Activated CD4-positive, alpha-beta T cell treated with anti-CD3 and anti-CD28 coated beads, Interleukin-2, amount 50 U/mL, for 48 hours (primary cell): ENCODE measurements at places on chromosomes 4 and X.
A peak's percentile ranks its signal among the peaks of the same experiment; 100 is the strongest.

DNA sequence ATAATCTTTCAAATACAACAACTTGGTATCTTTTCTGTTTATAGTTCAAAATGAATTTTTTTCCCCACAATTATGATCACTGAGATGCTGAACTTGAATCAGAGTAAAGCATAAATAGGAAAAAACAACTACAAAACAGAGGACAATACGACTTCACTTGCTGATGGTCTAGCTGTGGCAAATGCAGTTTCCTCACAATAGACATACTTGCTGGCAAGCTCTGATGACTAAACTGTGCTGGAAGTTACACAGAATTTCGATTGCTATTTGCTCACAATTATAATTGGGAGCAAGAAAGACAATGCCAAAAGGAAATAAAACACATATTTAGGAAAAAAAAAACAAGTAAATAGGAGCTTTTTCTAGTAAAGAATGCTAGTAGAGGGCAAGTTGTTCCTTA lies 14.7 kb downstream of the VEGFC start:
- DNase-seq: no peak

GRCh38 chr4:53490161-53490956 lies 100.9 kb downstream of the LNX1 start:
- DNase-seq: no peak

- DNase-seq: no peak
These were observed 1250.6 kb downstream of the ADGRL3 start for GRCh38 chr4:62450740-62451139.

- DNase-seq: no peak
These were observed 33.0 kb upstream of the RAPGEF2 start for GRCh38 chr4:159069922-159070321.

- no peak for DNase-seq
These were observed 474.3 kb downstream of the FAT4 start for GRCh38 chr4:125789023-125789422.

GRCh38 chr4:188942606-188943005 lies 803.4 kb downstream of the TRIML1 start:
- no peak for DNase-seq

DNA sequence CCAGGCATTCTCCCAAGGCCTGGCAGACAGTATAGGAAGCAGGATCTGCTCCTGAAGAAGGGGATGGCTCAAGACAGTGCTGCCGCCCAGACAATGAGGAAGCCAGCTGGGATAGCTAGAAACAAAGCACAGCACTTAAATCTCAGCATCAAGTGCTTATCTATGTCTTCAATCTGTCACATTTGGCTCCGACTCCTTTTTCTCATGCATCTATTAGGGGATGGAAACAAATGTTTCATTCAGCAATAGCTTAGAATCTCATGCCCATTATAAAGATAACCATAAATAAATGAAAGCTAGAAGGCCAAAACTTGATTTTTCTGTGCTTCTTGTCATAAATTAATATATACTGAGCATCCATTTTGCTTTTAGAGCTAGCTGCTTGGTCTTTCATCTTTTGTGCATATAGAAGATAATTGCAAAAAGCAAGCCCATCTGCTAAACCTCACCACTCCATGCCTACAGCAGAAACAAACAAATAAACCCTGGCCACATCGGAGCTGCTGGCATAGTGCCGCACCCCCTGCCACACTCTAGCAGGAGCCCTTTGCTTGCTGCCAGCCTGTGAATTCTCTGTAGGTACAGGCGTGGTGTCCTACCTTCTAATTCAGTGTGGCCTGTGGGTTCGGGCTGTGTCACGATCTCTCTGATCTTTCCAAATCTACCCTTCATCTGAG lies 75.9 kb downstream of the AASDH start:
- DNase-seq: no peak

DNA sequence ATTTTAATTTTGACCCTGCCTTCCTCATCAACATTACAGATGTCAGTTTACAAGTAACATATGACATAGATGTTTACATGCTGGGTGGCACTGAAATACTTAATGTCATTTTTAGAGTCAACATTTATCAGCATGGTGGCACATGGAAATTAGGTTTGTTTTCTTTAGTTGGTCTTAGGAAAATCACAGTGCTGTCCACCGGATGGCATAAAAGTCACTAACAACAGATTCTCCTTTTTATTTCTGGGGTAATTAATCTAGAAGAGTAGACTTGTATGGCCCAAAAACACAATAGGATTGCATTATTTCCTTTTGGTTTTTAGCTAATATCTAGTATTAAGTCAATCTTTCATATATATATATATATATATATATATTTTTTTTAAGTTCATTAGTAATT lies 88.6 kb upstream of the HHIP start:
- no peak for DNase-seq

- no peak for DNase-seq
These were observed 167.6 kb downstream of the ARHGAP24 start for GRCh38 chr4:85642356-85643100.

GRCh38 chrX:44954562-44954961 lies 81.6 kb downstream of the KDM6A start:
- no peak for DNase-seq

- no peak for DNase-seq
These were observed 311 bp downstream of the RNF113A start for GRCh38 chrX:119871245-119871598.

- DNase-seq: no peak
These were observed 32.4 kb downstream of the UBE2D3 start for GRCh38 chr4:102794999-102795398.

- no peak for DNase-seq
These were observed 435.0 kb downstream of the MAGEE1 start for GRCh38 chrX:76862509-76862908.

- no peak for DNase-seq
These were observed 268.1 kb upstream of the MAGEB2 start for GRCh38 chrX:29947225-29947624.

- no peak for DNase-seq
These were observed 189.6 kb upstream of the NHS start for GRCh38 chrX:17185431-17185830.

- DNase-seq: no peak
These were observed 107.8 kb downstream of the TNIP2 start for GRCh38 chr4:2648159-2648814.

DNA sequence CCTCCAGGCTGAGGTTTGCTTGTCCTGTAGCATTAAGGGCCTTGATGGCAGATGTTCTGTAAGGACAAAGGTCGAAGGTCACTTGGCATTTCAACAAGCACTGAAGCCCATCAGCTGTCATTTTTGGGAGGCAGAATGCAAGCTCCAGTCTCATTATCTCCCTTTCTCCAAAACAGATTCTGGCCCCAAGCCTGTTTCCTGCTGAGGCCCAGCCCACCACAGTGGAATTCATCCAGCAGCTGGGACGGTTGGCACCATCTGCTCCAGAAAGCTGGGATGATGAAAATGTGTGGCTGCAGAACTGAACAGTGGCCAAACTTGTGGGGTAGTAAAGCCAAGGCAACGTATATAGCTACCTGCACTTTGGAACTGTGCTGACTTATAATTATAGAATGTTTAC lies 17.7 kb upstream of the PPEF2 start:
- DNase-seq: no peak

DNA sequence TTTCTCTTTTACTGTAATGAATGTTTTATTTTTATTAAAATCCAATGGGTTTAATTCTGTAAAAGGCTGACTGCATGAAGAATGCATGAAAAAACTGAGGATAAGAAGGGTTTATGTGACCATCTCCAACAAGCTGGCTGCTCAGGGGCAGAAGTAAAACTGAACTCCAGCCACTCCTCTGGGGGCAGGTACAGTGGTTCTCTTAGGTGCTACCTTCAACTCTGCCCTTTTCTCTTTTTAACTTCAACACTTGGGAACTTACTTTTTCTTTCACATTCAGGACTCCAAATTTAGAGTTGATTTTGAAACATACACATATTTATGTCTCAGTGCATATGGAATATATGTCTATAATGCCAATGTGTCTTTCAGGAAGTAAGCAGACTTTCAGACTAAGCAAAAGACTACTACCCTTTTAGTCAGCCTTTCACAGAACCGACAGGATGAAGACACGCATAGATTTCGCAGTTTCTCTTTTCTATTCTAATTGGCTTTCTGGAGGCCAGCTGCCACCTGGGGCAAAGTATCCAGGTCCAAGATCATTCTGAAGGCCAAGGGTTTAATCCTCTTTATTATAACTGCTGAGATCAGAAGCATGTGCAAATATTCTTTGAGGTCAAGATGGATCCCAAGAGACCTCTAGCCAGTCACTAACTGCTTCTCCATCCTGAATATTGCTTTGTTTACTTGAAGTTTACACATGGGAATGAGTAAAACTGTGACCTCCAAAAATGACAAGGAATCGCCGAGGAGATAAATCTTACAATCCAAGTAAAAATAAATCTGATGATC lies 30.7 kb downstream of the HS3ST1 start:
- DNase-seq: no peak

- DNase-seq: peak; percentile 85
These were observed 11.9 kb downstream of the G6PD start for GRCh38 chrX:154534526-154535322.

GRCh38 chr4:73450398-73451004 lies 14.5 kb downstream of the AFP start:
- DNase-seq: no peak

- no peak for DNase-seq
These were observed 115.4 kb downstream of the PTTG2 start for GRCh38 chr4:38075370-38076152.

GRCh38 chrX:74242050-74242449 lies 61.9 kb upstream of the ZCCHC13 start:
- DNase-seq: no peak

- DNase-seq: no peak
These were observed 646.2 kb downstream of the TRAM1L1 start for GRCh38 chr4:116438981-116439729.

GRCh38 chrX:6959006-6959405 lies 188.5 kb upstream of the STS start:
- DNase-seq: no peak

DNA sequence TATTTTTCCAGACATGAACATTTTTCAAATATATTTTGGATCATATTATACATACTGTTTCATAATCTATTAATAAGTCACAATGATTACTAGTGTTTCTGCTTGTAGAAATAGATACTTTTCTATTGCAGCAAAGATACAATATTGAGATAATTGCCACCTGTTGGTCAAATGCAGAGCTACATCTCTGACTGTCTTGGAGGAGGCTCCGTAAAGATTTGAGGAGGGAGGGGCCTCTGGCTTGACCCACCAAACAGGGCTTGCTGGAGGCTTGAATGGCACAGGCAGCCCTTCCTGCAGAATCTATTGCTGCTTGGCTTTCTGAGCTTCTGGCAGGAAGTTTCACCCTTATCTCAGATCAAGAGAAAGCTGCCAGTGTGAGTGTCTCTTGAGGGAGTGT lies 99.3 kb upstream of the ARMCX2 start:
- peak; percentile 1 for DNase-seq

- DNase-seq: no peak
These were observed 156.6 kb upstream of the ARSJ start for GRCh38 chr4:114136069-114136468.

GRCh38 chrX:74923942-74924448 lies 1.3 kb downstream of the NEXMIF start:
- peak; percentile 9 for DNase-seq

DNA sequence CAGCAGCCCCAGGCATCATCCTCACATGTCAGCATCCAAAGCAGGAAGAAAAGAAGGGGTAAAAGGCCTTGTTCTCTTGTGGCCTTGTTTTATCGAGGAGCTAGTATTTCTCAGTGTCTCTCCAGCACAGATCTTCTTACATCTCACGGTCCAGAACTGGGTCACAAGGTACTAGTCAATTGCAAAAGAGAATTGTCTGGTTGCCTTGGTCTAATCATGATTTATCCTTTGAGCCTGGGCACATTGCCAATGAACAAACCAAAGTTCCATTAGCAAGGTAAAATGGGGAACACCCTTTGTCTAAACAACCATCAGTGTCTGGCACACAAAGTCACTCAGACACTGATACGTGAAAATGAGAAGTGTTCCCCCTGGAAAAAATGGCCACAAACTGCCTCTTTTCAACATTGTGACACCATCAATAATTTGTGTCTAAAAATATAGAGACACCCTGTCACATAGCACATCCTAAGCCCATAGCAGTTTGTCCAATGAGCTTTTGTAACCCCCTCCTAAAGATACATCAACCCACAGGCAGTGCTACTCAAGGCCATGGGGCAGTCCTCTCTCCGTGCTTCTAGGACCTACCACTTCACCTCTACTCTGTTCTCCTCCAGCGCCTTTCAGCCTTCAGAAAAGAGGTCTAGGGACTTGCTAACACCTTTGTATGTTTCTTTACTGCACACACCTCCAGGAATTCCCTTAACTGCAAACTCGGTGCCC lies 534.4 kb downstream of the MID1IP1 start:
- no peak for DNase-seq

- DNase-seq: no peak
These were observed 12.3 kb upstream of the CHIC2 start for GRCh38 chr4:54076673-54077072.

- no peak for DNase-seq
These were observed 11.4 kb downstream of the PBDC1 start for GRCh38 chrX:76184276-76184675.

- DNase-seq: no peak
These were observed 1510.3 kb upstream of the PCDH10 start for GRCh38 chr4:131638781-131639180.

- DNase-seq: no peak
These were observed 8.5 kb downstream of the SORCS2 start for GRCh38 chr4:7200801-7201200.

- no peak for DNase-seq
These were observed 233.8 kb downstream of the FRMPD4 start for GRCh38 chrX:12372111-12372510.

- DNase-seq: no peak
These were observed 73.6 kb upstream of the ELOVL6 start for GRCh38 chr4:110271986-110272385.

GRCh38 chr4:16617011-16617410 lies 281.4 kb downstream of the LDB2 start:
- no peak for DNase-seq
